ENCODE measurements at places on chromosomes 11 and 22.

DNA sequence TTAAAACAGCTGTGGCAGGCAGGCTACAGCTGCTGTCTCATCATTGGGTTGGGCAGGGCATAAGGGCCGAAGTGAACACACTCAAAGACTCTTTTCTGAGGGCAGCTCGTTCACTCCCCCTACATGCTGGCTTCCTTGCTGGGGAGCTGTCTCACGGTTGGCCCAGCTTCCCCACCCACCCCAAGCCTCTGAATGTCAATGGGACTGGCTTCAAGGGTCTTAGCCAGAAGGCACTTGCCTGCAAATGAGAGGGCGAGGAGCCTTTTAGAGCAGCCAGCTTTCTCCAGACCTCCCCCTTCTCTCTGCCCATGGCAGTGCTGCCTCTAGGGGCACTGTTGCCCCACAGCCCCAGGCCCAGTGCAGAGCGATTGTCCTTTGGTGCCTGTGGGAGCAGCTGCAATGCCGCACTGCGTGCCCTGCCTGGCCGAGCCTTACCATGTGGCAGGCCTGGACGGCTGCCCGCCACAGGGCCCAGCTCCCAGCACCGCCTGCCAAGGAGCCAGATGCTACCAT lies 94.7 kb upstream of the RASSF10 start:
- no peak for DNase-seq

DNA sequence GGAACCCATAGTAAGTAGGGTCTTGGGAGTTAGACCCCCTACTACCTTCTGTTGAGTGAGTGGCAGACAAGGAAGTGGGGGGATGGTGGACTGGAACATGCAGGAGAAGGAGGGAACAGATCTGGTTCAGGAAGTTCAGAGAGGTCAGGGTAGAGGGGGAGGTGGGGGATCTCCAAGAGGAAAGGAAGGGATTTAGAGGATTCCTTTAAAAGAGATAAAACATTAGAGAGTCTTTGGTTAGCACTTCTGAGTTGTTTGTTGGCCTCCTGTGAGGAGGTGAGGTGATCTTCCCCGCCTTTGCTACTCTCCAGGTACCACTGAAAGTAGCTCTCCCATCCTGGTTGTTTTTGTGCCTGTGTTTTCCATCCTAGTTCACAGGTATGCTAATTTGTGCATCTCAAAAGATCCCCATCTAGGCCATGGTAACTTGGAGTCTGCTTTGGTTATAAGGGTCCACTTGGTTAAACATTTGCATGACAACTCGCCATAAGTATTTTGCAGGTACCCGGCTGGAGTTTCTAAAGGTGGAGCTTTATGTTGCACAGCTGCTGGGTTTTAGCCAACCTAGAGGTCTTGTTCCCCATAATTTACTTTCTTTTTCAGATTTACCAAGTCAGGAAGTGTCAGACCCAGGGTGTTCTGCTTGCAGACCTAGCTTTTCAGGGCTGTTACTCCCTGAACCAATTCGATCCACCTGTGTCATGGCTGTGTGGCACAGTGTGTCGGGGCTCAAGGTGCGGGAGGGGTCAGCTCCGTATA lies 79.3 kb upstream of the SORL1 start:
- no peak for DNase-seq

DNA sequence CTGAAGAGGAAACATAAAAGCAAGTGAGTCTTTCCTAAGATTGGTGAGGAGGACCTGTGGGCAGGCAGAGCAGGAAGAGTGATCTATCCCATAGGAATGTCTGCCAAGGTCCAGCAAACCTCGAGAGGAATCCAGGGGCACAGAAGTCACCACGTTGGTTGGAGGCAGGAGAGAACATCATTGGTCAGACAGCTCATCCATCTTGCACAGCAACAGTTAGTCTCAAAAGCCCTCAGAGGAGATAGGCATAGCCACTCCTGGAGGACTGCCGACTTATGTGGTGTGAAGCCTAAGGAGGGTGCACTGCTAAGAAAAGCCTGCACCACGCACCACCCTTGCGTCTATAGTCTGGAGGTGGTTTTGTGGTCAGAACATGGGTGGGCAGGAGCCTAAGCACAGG lies 109.1 kb downstream of the RASSF10 start:
- DNase-seq = peak; percentile 93

DNA sequence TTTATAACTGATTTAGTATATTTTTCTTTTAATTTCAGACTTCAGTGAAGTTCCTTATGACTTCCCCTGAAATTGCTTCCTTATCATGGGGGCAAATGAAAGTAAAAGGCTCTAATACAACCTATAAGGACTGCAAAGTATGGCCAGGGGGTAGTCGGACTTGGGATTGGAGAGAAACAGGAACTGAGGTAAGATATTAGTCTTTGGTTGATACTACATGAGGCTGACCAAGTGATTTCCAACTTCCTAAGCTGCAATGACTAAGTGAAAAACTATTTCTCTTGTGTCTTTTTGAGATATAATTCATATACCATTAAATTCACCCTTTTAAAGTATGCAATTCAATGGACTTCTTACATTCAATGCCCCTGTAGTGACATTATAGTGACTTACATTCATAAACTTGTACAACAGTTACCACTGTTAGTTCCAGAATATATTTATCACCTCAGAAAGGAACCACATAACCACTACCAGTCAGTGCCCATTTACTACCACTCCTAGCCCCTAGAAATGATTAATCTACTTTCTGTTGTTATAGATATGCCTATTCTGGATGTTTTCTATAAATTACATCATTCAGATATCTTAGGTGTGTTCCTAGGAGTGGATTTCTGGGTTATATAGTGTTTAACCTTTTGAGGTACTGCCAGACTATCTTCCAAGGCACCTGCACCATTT lies 21.6 kb downstream of the AAMDC start:
- DNase-seq = peak; percentile 69

DNA sequence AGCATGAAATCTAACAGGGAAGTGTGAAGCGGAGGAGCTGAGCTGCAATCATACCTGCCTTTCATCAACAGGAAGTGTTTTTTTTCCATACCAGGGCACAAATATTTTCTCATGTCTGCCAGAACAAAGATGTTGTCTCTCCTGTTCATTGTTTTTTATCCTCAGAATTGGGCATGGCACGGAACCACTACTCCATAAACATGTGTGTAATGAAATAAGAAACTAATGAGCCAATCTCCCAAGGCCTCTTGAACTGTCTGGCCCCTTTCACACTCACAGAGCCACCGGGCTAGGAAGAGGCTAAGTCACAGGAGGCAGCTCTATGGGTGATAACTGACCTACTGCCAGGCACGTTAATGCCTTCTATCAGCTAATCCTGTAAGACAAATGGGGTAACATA lies 124.4 kb downstream of the ETS1 start:
- DNase-seq = no peak

GRCh38 chr11:2466869-2467694 lies 22.3 kb downstream of the KCNQ1 start:
- DNase-seq = no peak

- DNase-seq = no peak
Observed at GRCh38 chr11:106216281-106216680, 138.8 kb downstream of the AASDHPPT start.

DNA sequence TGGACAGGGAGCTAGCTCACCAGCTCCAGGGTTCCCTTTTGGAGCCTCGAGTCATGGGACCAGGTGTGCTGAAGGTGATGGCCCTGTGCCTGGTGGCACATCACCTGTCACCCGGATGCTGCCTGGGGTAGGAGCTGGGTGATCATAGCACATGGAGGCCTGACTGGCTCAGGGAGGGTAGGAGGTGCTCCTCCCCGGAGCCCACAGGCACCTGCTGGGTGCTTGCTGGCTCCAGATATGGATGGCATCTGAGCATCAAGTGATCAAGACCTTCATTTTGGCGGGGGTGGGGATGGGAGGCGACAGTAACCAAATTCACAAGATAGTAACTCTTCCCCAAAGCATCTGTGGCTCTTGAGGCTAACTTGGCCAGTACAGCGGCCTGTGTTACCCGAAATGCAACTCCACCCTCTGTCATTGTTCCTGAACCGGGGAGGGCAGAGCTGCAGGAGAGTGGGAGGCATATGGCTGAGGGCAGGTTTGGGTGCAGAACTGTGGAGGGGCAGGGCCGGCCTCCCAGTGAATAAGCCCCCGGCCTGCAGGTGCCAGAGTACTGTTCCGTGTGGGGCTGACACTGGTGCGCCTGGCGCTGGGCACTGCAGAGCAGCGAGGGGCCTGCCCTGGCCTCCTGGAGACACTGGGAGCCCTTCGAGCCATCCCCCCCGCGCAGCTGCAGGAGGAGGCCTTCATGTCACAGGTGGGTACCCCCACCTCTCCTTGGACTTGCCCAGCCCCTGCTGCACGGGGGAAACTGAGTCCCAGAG lies 4.7 kb downstream of the TBC1D10C start:
- DNase-seq = no peak

DNA sequence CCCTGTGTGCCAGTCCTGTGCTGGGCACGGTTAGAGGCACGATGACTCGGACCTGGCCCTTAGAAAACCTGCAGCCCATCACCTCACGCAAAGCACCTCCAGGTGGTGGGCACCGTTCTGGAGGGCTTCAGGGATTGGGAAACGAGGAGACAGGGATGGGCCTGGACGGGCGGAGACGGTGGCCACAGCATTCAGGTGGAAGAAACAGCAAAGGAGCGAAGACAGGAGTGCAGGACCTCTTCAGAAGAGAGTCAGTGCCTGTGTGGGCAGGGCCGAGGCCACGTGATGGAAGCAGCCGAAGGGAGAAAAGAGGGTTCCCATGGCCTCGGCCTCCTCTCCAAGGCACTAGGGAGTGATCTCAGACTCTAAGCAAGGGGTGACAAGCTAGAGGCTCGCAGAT lies 8.1 kb upstream of the SLC22A12 start:
- DNase-seq = no peak

DNA sequence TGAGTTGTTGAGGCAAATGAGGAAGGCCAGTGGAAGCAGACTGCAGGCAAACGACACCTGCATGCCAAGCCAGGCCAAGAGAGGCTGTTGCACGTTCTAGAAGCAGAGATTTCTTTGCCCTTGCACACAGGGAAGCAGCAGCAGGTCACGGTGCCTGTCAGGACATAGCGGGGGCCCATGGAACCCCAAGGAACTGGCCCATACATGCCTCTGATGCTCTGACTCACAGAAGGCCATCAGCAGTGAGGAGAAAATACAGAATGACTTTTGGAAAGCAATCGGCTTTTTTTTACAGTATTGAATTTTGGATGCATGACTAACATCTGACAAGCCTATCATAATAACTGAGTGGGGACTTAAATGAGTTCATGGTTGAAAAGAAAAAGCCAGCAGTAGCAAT lies 123.9 kb downstream of the MPPED1 start:
- DNase-seq = no peak

DNA sequence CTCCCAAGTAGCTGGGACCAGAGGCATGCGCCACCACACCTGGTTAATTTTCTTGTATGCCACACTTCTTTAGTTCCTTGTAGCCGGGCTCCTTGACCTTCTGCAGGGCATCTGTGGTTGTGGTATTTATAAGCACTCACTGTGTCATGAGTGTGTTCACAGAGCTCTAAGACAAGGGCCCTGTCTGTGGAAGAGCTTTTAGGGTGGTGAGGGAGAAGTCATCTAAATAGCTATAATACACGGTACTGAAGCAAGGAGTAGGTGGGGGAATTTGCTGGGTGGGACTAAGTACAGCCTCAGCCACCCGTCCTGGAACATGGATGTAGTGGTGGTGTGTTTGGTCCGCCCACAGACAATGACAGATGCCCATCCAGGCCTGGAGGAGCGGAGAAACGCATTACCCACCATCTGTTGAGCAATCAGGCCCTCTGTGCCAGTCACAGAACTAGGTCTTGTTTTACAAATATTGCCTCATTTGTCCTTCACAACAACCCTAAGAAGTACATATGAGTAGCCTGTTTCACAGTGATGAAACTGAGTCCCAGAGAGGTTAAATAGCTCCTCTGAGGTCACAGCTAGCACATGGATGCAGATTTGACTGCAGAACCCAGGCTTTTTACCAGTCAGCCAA lies 10.1 kb downstream of the ACO2 start:
- peak; percentile 71 for DNase-seq

GRCh38 chr11:22884217-22884616 lies 23.9 kb upstream of the CCDC179 start:
- peak; percentile 29 for DNase-seq

- DNase-seq = no peak
Observed at GRCh38 chr22:22916215-22916951, 28.8 kb downstream of the IGLL5 start.

DNA sequence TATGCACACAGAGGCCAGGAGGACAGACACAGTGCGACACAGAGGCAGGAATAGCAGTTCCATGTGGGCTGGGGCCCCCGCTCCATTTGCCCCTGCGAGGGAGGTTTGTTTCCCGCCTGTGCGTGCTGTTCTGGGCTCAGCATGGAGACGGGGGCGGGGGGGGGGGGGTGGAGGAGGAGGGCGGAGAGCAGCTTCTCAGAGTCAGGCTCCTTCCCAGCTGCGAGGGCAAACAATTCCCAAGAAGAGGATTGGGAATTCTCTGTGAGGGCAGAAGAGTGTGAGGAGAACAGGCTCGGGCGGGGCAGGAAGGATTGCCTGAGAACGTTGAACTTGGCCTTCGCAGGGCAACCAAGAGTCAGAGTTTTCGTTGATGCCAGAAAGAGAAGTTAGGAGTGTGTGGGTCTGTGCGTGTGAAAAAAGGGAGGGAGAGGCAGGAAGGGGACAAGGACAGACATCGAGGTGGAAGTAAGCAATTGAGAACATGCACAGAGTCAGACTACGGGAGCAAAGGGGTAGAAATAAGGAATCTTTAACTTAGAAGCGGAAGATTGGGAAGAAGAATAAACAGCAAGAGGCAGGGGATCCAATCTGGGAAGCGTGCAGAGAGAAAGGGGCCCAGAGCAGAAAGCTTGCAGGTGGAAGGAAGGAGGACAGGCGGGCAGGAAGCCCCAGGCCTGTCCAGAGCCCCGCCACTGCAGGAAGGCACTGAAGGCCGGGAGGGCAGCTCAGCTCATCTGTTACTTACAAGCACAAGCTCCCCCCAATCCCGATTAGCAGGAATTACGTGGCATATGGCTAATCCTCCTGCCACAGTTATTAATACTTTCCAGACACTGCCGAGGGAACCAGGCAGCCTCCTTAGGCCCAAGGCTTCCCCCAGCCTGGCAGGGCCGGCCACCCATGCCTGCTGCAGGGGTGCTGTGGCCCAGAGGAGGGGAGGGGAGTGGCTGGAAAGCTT lies 15.6 kb upstream of the JAM3 start:
- DNase-seq = no peak

All from iris pigment epithelial cell (primary cell).